ENCODE measurements at places on chromosomes 6 and 20. TPM values are rescaled to one million over a fixed set of nuclear protein-coding genes. Genes with fewer than 3 reads are reported as not detected.

The PARD6B gene
- 12.4 TPM for total RNA-seq

The CD24 gene
- total RNA-seq, result 3.4 TPM

The LY6G6D gene
- total RNA-seq, result not detected

The C20orf202 gene
- not detected for total RNA-seq

The TIAM2 gene
- total RNA-seq, result 6.9 TPM

The KHDC1L gene
- total RNA-seq, result not detected

The PPIL6 gene
- total RNA-seq, result 0.35 TPM

DNA sequence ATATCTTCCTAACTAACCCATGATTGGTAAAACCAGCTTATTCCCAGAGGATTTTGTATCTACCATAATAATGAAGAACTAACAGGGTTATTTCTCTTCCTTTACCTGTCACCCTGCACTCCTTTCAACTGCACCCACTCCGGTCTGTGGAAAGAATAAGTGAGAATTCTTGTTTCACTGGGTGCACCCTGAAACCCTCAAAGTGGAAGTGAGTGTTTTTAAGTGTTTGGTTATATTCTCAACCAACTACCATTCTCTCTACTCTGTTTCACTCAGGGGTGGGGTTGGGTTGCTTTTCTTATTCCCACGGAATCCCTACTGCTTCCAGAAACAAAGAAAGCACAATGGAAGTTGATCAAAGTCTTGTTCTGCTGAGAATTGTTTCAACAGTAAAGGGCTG is 42.6 kb upstream of the KHDRBS2 start:
- H3K27me3 ChIP-seq, result no peaks in the 10 kb centered on the region
- no peaks in the 10 kb centered on the region for H3K36me3 ChIP-seq
- H3K4me3 ChIP-seq, result no peak overlapping the region
- no peak overlapping the region for H3K27ac ChIP-seq

DNA sequence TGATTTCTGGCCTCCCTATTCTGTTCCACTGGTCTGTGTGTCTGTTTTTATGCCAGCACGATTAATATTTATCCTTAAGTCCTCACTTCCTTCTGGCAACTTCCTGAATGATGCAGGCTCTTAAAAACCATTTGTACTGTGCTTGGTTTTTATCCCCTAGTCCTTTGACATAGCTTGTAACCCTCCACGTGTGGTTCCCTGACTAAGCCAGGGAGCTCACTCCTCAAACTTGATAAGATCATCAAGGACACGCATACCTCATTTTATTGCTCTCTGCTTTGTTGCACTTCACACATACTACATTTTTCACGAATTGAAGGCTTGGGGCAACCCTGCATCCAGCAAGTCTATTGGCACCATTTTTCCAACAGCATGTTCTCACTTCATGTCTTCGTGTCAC is 166.4 kb upstream of the UST start:
- no peak for DNase-seq
- H3K36me3 ChIP-seq, result no peaks in the 10 kb centered on the region
- H3K4me3 ChIP-seq, result no peak overlapping the region

DNA sequence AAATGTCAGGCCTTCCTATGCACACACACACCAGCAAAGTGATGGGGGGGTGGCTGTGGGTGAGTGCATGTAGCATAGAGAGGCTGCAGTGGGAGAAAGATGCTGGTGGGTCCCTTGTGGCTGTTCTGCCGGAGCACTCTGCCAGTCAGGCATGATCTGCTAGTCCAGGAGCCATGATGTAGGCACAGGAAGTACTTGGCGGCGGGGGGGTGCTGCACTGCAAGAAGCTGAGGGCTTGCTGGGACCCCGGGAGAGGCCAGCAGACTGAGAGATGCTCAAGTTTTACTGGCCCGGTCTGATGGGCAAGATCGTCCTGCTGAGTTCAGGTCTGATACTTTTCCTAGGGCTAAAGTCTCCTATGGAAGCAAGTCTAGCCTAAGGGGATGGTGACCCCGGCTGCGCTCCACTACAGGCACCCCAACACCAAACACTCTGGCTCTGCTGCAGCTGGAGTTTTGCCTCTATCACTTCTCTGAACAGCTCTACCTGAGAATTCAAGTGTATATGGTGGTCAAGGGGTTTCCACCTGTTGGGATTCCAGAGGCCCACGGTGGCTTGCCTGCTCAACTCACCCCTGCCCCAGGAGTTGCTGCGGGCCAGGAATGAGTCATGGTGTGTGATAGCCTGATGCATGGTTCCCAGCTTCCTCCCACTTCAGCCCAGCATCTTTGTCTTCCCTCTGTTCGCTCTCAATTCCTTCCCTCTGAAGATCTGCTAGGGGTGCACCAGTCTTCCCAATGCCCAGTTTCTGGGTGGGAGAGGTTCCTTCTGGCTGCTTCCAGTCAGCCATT is 971.8 kb upstream of the ADGRB3 start:
- no peaks in the 10 kb centered on the region for H3K4me1 ChIP-seq
- no peaks in the 10 kb centered on the region for H3K36me3 ChIP-seq
- no peak for DNase-seq

- no peaks in the 10 kb centered on the region for H3K4me1 ChIP-seq
- H3K36me3 ChIP-seq, result no peaks in the 10 kb centered on the region
- no peak overlapping the region for H3K27ac ChIP-seq
- no peak for DNase-seq
- H3K4me3 ChIP-seq, result no peak overlapping the region
These were observed 746.5 kb downstream of the PTPRT start for GRCh38 chr20:42443200-42443599.

DNA sequence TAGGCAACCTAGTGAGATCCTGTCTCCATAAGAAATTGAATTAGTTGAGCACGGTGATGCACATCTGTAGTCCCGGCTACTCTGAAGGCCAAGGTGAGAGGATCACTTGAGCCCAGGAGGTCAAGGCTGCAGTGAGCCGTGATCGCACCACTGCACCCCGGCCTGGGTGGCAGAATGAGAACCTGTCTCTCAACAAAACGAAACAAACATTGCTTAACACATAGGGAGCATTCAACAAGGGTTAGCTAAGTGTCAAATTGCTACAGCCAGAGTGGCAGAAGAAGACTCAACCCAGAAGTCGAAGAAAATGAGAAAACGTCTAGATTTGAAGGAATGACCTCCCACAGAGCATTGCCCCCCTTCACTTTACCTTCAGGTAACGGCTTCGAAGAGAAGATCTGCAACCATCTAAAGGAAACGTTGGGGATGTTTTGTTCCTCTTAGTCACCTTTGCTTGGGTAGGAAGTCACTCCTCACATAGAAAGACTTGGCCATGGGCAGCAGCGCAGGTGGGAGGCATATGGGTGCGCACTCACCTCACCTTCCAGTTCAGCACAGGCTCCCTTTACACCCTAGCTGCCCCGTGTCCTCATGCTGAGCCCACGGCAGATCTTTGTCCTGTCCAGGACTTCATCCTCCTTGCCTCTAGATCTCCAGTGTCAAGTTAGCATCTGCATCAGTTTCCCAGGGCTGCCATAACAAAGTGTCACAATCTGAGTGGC is 63.7 kb upstream of the SHLD1 start:
- H3K4me3 ChIP-seq, result no peak overlapping the region
- H3K36me3 ChIP-seq, result no peaks in the 10 kb centered on the region
- no peaks in the 10 kb centered on the region for H3K27me3 ChIP-seq
- no peaks in the 10 kb centered on the region for H3K4me1 ChIP-seq

DNA sequence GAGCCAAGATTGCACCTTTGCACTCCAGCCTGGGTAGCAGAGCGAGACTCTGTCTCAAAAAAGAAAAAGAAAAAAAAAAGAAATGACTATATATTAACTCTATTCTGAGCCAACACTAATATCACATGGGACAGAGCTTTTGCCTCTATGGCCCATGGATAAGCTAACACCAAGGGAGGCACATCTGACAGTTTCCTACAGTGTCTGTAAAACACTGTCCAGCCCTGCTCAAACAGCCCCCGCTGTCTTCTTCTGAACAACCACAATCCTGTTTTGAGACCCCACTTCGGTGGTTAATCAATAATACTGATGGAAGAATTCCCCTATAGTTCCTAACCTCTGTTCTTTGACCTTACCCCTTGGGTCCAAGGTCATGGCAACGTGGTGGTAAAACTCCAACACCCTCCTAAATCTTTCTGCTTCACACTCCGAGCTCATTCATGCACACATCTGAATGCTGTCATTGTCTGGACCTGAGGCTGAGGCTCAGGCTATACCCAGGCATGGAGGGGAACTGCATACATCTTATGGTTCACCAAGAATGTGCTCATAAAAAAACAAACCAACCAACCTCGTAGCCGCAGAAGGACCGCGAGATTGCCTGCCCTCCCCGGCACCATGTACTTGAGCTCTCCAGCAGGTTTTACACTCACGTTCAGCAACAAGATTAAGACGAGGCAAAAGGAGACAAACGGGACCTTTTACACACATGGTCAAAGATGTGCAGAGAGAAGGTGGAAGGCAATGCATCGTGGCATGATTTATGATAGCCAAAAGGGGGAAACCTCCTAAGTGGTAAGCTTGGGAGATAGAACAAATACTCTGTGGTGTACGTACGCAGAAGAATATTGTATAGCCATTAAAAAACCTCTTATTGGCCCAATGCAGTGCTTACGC is 105.4 kb upstream of the NFATC2 start:
- H3K27me3 ChIP-seq, result peaks cover 4% of the 10 kb centered on the region
- H3K4me1 ChIP-seq, result peaks cover 2% of the 10 kb centered on the region
- no peak overlapping the region for H3K4me3 ChIP-seq
- no peak for DNase-seq
- no peaks in the 10 kb centered on the region for H3K36me3 ChIP-seq
- no peak overlapping the region for H3K27ac ChIP-seq

- H3K4me1 ChIP-seq, result peaks cover 8% of the 10 kb centered on the region
- no peaks in the 10 kb centered on the region for H3K27me3 ChIP-seq
- no peak overlapping the region for H3K4me3 ChIP-seq
- H3K27ac ChIP-seq, result no peak overlapping the region
These were observed 55.4 kb upstream of the SAYSD1 start for GRCh38 chr6:39170389-39170788.

DNA sequence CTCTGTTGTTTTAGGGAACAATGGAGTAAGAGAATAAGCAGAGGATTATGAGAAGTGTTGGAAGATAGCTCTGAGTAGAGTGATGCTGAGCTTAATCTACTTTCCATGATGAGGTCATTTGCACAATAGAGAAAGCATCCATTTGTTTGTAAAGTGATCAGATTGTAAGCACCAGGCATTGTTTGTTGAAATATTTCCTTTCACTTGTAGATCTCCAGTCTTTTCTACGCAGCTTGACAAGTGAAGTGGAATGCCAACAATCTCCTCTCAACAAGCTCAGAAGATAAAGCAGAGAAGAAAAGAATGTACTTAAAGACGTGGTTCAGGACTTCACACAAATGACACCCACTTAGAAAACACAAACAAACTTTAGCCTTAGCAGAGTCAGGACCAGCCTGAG is 80.1 kb upstream of the MARCKS start:
- H3K4me3 ChIP-seq, result no peak overlapping the region
- H3K27ac ChIP-seq, result no peak overlapping the region
- no peaks in the 10 kb centered on the region for H3K27me3 ChIP-seq
- H3K4me1 ChIP-seq, result no peaks in the 10 kb centered on the region
- no peak for DNase-seq
- no peaks in the 10 kb centered on the region for H3K36me3 ChIP-seq

DNA sequence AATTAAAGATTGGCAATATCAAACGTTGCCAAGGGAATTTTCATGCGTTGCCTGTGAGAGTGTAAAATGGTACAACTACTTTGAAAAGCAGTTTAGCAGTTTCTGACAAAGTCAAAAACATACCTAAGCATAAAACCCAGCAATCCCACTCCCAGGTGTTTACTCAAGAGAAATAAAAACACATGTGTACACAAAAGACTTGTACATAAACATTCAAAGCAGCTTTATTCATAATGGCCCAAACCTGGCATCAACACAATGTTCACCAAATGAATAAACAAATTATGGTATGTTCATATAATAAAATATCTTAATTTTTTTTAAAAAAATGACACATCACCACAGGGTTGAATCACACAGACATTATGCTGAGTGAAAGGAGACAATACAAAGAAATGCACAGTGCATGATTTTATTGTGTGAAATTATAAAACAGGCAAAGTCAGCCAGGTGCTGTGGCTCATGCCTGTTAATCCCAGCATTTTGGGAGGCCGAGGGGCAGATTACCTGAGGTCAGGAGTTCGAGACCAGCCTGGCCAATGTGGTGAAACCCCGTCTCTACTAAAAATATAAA is 240.4 kb upstream of the MARCKS start:
- H3K27ac ChIP-seq, result no peak overlapping the region
- H3K4me3 ChIP-seq, result no peak overlapping the region
- H3K4me1 ChIP-seq, result no peaks in the 10 kb centered on the region
- H3K27me3 ChIP-seq, result no peaks in the 10 kb centered on the region
- no peaks in the 10 kb centered on the region for H3K36me3 ChIP-seq

DNA sequence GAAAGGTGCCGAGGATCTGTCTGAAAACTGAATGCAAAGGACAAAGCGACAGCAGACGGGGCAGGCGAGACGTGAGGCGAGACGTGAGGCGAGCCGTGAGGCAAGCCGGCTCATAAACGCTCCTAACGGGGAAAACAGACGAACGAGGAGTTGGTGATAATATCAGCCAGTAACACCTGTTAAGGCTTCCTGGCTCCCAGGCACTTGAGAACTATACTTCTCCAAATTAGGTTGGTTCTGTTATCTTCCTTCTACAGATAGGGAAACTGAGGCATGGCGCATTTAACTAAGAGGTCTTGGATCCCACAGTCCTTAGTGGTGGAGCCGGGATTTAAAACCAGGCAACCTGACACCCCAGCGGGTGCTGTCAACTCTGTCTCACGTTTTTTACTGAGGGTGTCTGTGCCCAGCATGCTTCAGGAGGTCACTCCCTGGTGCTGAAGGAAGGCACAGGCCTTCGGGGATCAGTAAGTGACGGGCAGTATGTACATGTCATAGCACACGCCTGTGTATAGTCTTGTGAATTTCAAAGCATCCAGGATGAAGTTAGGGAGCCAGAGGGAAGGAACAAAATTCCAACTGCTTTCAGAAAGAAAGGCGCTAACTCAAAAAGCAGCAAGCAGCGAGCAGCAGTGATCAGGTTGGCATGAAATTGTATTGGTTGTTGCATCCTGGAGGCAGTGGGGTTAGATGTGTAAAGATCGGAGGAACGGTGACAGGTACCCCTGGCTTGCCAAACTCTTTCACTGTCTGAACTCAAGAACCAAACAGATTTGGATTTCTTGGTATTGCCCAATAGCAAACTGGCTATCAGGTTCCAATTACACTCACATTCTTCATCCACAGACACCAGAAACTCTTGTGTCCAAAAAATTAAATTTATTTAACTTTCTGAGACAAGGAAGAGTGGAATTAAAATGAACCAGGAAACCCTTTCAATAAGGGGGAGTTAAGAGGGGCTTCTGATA is 318.7 kb downstream of the THBS2 start:
- no peaks in the 10 kb centered on the region for H3K4me1 ChIP-seq
- H3K4me3 ChIP-seq, result no peak overlapping the region
- H3K27ac ChIP-seq, result no peak overlapping the region
- DNase-seq, result no peak

DNA sequence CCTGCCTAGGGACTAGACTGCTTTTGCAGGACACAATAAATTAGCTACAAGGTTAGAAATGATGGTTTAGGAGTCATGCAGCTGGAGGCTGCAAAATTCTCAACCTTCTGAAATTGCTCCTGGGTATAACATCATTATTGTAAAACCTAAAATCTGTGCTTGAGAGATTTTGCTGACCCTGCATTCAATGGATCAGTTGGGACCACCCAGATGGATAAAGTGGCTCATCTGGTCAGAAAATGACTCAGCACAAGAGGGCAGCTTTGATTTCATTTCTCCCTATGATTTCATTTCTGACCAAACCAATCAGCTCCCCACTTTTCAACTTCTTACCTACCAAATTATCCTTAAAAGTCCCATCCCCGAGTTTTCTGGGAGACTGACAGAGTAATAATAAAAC is 367.3 kb upstream of the AGPAT4 start:
- DNase-seq, result no peak
- no peak overlapping the region for H3K27ac ChIP-seq
- no peaks in the 10 kb centered on the region for H3K27me3 ChIP-seq
- H3K36me3 ChIP-seq, result no peaks in the 10 kb centered on the region
- H3K4me1 ChIP-seq, result no peaks in the 10 kb centered on the region

Data from T-cell (primary cell).